Thoracic aorta (tissue), 2 donors: ENCODE measurements at places on chromosomes 1 and 21. TPM values are rescaled to one million over a fixed set of nuclear protein-coding genes. Genes with fewer than 3 reads are reported as not detected.

GRCh38 chr1:15064217-15064929 lies 89.2 kb upstream of the TMEM51 start:
- no peak overlapping the region for H3K4me3 ChIP-seq
- DNase-seq: no peak
- no peaks in the 10 kb centered on the region for H3K27me3 ChIP-seq
- H3K4me1 ChIP-seq: peaks cover 15% of the 10 kb centered on the region
- H3K27ac ChIP-seq: no peak overlapping the region

DNA sequence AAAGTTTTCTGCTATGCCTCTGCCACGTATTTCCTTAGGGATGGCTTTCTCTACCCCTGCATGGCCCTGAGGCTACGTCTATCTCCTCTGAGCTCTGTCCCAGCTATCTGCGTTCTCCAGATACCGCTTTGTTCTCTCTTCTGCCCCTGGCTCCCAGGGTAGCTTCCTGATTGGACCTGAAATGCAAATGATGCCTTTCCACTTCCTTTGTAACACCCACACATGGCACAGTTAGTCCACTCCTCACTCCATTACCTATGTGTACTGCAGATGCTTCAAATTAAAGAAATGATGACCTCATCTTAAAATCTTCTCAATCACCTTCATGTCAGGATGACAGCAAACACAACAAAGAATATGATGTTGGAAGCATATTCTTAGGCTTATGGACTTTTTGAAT lies 138.6 kb upstream of the POGK start:
- DNase-seq: no peak
- H3K27me3 ChIP-seq: no peaks in the 10 kb centered on the region
- H3K36me3 ChIP-seq: no peaks in the 10 kb centered on the region
- no peak overlapping the region for H3K4me3 ChIP-seq

- no peak overlapping the region for H3K4me3 ChIP-seq
- H3K4me1 ChIP-seq: peaks cover 54% of the 10 kb centered on the region
- H3K27ac ChIP-seq: peak overlapping the region; percentile 6
- H3K36me3 ChIP-seq: no peaks in the 10 kb centered on the region
- no peaks in the 10 kb centered on the region for H3K27me3 ChIP-seq
Observed at GRCh38 chr1:117685936-117686806, 80.3 kb downstream of the TENT5C start.

The CD84 gene
- total RNA-seq: 11.6 TPM

The SMPDL3B gene
- total RNA-seq: not detected

The IGSF8 gene
- total RNA-seq: 29.6 TPM

The SHISAL2A gene
- 0.54 TPM for total RNA-seq
